Chondrocyte (in vitro differentiated cells): ENCODE measurements at places on chromosomes 16 and 17. TPM values are rescaled to one million over a fixed set of nuclear protein-coding genes. Genes with fewer than 3 reads are reported as not detected.

GRCh38 chr17:38789185-38789584, 10.2 kb downstream of the PIP4K2B start:
- DNase-seq: no peak

Gene MPO
- total RNA-seq: not detected in 3 replicates

DNA sequence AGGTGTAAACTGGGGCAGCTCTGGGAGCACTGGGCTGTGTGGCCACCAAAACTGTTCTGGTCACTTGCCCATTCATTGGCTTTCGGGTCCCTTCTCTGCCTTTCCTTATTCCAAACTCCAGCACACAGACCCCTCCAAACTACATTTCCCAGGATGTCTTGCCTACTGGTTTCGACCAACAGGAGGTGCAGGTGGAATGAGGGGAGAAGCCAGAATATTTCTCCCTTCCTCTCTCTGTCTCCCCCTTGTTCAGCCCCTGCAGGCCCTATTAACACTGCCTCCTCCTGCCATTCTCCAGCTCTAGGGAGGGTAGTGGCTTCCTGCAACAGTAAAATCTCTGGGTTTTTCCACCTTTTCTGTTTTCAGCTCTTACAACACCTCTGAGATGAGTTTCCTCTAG, 13.2 kb upstream of the NAGPA start:
- DNase-seq: peak; percentile 10

DNA sequence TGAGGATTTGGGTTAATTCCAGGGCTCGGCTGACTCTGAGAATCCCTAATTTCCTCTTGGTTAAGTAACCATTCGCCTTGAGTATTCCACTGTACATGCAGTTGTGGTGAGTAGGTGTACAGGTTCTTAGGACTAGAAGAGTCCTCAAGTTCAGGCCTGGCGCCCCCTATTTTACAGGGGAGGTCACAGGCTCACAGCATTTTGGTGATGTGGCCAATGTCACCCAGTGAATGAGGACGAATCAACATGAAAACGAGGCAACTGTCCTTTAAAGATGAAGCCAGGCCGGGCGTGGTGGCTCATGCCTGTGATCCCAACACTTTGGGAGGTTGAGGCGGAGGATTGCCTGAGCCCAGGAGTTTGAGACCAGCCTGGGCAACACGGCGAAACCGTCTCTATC, 55.4 kb downstream of the ABCC6 start:
- peak; percentile 47 for DNase-seq

DNA sequence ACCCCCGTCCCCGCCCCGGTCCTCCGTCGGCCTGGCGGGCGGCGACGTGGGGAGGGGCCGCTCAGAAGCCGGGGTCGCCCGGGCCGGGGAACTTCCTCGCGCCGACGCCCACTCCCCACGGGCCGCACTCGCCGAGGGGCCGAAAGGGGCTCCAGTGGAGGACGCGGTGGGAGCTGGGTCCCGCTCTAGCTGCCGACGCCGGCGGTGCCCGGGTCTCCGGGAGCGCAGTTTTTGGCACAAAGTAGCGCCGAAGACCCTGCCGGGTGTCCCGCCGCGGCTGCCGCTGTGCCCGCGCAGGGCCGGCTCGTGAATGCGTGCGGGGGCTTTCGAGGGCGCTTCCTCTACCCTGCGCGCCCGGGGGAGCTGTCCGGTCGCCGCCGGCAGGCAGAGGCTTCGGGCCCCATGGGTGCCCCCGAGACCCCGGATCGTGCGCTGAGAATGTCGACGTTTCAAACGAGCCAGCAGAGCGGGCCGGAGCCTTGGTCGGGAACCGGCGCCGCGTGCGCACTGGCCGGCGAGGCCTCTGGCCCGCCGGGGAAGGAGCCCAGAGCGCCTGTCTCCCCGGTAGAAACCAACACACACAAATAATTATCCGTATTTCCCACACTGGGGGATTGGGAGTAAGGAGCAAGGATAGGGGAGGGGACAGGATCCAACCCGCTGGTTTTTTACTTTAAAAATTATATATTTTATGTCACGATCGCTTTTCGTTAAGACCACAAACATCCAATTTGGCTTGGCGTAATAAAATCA, 46.6 kb upstream of the SLC38A10 start:
- DNase-seq: no peak

- DNase-seq: no peak
Measured at GRCh38 chr16:19152042-19152441, 16.0 kb upstream of the SYT17 start.

DNA sequence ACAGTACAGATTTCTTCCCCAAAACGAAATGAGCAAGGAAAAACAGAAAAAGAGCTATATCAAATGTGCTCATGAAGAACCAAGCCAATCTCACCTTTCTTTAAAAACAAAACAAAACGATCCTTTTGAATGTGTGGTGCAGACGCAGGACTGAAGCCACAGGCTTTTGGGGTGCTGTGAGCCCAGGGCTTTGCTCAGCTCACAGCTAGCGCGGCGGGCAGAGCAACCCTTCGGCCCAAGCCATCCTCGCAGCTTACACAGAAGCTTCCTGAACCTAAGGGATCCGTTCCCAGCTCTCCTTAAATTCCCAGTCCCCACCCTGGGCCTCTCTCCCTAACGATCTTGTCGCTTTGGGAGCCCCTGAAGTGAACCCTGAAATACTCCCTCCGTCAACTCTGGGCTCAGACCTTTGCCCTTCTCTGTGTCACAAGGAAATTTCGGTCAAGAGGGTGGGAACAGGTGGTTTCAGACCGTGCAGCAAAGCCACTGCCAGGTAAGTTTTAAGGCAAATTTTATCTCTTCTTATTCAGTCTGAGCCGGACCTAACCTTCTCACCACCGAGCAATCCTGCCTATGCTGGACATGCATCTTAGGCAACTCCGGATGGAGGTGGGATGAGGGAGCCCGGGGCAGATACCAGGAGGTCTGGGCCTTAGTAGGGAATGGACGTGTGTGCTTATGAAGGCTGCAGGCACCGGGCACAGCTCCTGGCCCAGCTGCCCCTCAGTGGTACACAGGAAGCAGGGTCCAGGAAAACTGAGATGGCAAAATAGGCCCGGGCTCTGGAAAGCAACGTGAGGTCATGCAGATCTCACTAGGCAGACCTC, 52.0 kb downstream of the COTL1 start:
- no peak for DNase-seq

- no peak for DNase-seq
Measured at GRCh38 chr16:23724096-23724784, 11.2 kb upstream of the ERN2 start.
